ENCODE measurements at places on chromosomes 3 and 15. TPM values are rescaled to one million over a fixed set of nuclear protein-coding genes. Genes with fewer than 3 reads are reported as not detected.

- DNase-seq = peak; percentile 81
These were observed at the start of gene LCTL for GRCh38 chr15:66565741-66566144. LCTL (minus strand) TSS chr15:66565998; CDS start chr15:66565365, 633 bp downstream.

- DNase-seq = no peak
These were observed 45.1 kb downstream of the CTDSPL start for GRCh38 chr3:37906734-37907282.

- no peak for DNase-seq
These were observed 3.0 kb upstream of the GRAMD2A start for GRCh38 chr15:72200395-72201237.

- DNase-seq = no peak
These were observed 16.0 kb downstream of the H1-8 start for GRCh38 chr3:129558772-129559564.

GRCh38 chr3:15771444-15771843 is 26.3 kb downstream of the ANKRD28 start:
- no peak for DNase-seq

GRCh38 chr15:73571346-73571745 is 61.8 kb downstream of the NPTN start:
- DNase-seq = no peak

GRCh38 chr3:129608087-129608935 is 1.8 kb upstream of the PLXND1 start:
- no peak for DNase-seq

GRCh38 chr15:99149366-99149765 is 44.5 kb downstream of the SYNM start:
- no peak for DNase-seq

DNA sequence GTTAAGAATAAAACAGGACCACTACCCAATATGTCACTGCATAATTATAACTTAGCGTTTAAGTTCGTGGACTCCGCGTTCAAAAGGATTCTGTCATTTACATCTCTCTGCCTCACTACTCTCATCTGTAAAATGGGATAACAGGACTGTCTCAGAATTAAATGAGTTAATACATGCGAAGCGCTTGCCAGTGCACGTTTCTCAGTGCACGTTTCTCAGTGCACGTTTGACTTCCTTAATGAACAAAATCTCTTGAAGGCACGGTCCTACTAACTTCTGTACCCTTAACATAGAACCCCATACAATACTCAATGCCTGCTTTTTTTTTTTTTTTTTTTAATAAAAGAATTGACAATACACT is 499 bp downstream of the RABL3 start:
- DNase-seq = no peak

DNA sequence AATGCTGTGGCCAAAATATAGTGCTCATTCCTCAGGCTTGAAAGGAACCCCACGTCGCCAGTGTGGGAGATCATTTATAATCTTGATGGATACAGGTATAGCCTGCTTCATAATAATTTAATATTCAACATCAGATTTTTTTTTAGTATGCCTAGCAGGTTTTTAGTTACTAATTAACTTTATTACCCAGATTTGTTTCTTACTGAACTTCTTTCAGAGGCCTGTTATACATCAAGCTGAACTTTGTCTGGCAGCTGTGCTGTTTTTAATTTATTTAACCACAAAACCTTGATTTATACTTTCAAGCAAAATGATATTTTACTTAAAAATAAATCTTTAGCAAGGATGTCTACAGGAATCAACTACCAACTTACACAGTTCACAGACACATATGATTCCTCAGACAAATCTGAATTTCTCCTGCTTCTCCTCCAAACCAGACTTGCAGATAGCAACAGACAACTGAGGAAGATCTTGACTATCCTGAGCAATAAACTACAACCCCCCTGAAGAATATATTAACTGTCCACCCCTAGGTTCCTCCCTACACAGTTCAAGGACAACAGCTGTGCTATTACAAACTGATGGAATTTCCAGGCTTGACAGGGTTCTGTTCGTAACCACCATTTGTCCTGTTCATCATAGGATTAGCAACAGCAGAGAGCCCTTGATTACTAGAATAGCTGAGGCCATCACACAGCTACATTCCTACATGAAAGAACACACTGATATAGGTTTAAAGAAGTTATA is 610 bp downstream of the MAP4 start:
- no peak for DNase-seq

- no peak for DNase-seq
These were observed 72.7 kb downstream of the TJP1 start for GRCh38 chr15:29749365-29750086.

GRCh38 chr3:73056014-73056844 is 5.2 kb upstream of the EBLN2 start:
- DNase-seq = no peak

- DNase-seq = no peak
These were observed 93.2 kb upstream of the IQSEC1 start for GRCh38 chr3:13166243-13167063.

- DNase-seq = no peak
These were observed 42.0 kb upstream of the OTOL1 start for GRCh38 chr3:161454615-161455014.

GRCh38 chr3:65548848-65549625 is 489.7 kb downstream of the MAGI1 start:
- no peak for DNase-seq

DNA sequence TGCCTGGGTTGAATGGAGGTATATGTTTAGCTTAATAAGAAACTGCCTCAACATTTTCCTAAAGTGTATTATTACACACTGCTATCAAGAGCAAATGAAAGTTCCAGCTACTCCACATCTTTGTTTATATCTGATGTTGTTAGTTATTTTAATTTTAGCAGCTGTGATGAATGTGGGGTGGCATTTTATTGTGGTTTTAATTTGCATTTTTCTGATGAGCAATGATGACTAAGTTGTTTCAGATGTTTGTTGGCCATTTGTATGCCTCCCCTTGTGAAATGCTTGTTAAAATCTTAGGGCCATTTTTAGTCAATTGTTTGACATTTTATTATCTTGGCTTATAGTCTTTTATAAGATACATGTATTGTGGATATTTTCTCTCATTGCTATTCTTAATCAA is 260.4 kb upstream of the SLCO3A1 start:
- no peak for DNase-seq

DNA sequence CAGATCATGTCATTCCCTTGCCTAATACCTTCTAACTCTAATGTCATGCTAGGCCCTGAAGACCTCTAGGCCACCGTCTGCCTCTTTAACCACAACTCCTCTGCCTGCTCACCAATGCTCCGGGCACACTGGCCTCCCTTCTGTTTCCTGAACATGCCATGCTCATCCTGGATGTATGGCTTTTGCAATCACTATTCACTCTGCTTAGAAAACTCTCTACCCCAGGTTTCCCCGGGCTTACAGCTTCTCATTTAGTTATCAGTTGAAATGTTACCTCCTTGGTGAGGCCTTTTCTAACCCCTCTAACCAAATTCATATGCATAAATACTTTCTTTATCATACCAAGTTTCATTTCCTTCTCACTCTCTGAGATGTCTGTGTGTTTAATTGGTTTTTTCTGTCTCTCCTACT is 727.8 kb upstream of the CFAP20DC start:
- DNase-seq = no peak

GRCh38 chr15:43465100-43465499 is 27.9 kb downstream of the TP53BP1 start:
- no peak for DNase-seq

DNA sequence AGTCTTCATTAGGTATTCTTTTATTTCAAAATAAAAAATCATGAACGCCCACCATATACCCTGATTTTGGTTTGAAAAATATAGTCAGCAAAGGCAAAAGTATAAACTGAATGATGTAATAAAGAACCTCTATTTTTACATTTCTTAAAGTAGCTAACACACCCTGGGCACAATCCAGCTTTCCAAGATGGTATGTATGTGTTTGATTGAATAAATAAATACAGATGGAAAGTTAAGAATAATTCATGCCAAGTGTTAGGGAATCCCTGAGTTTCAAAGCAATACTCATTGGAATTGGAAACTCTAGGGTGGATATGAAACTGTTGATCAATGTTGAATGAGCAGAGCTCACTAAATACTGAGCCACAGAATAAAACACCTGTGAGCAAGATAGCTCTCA is 63.9 kb upstream of the TRIM42 start:
- no peak for DNase-seq

OSBPL10 gene
- total RNA-seq = 24.7 TPM

CHRNA3 gene
- total RNA-seq = 0.29 TPM

DUOXA1 gene
- not detected for total RNA-seq

FANCD2OS gene
- total RNA-seq = not detected

CAV3 gene
- total RNA-seq = not detected

GOLGA6L7 gene
- total RNA-seq = not detected

UBE2E2 gene
- total RNA-seq = 42.4 TPM

CAPN7 gene
- 49.9 TPM for total RNA-seq

SLCO2A1 gene
- total RNA-seq = 10.7 TPM

HEXA gene
- total RNA-seq = 280 TPM

CGNL1 gene
- 6.2 TPM for total RNA-seq

ACP3 gene
- not detected for total RNA-seq

Measured in osteocyte (in vitro differentiated cells).